ENCODE measurements at places on chromosomes 3 and 15. TPM values are rescaled to one million over a fixed set of nuclear protein-coding genes. Genes with fewer than 3 reads are reported as not detected.

Gene LDHAL6B
- total RNA-seq = not detected

Gene GPR176
- 1.8 TPM for total RNA-seq

Gene CLRN1
- not detected for total RNA-seq

Gene FILIP1L
- 110 TPM for total RNA-seq

Gene ERICH6
- not detected for total RNA-seq

Gene TUSC7
- not detected for total RNA-seq

Gene GXYLT2
- 47.0 TPM for total RNA-seq

Gene GPR171
- 0.99 TPM for total RNA-seq

- no peaks in the 10 kb centered on the region for H3K36me3 ChIP-seq
- peaks cover 17% of the 10 kb centered on the region for H3K4me1 ChIP-seq
- no peak overlapping the region for H3K4me3 ChIP-seq
- no peaks in the 10 kb centered on the region for H3K27me3 ChIP-seq
These were observed 46.7 kb downstream of the AMOTL2 start for GRCh38 chr3:134327594-134327975.

DNA sequence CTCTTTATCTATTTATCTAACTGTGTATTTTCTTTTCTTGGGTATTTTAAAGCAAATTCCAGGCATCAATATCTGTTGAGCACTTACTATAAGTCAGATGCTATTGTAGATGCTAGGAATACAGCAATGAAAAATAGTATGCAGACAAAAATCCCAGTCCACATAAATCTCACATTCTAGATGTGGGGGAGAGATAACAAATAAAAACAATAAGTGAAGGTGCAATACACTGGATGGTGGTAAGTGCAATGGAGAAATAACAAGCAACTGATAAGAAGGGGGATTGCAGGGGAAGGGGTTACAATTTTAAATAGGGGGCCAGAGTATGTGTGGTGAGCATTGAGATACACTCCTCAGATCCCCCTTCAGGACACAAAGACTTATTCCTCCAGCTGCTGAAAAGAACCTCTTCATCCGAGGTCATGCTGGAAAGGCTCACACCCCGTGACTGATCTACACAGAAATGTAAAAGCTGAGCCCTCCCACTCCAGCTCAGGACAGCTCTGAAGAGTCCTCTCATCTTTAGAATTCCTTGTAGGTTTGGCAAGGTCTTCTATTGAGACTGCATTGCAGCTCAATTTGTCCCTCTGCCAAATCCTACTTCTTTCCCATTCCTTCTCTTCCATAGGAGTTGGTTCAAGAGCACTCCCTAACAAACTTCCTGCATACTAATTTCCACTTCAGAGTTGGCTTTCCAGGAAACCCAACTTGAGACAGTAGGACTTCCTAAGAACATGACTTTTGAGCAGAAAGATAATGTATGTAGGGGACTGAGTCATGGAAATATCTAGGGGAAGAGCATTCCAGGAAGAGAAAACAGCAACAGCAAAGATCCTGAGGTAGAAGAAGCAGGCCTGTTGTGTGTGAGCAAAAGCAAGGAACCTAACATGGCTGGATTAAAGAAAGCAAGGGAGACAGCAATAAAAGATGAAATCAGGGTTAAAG, 8.1 kb upstream of the SCG3 start:
- H3K36me3 ChIP-seq = no peaks in the 10 kb centered on the region
- H3K27me3 ChIP-seq = no peaks in the 10 kb centered on the region
- H3K4me1 ChIP-seq = no peaks in the 10 kb centered on the region
- H3K4me3 ChIP-seq = no peak overlapping the region
- DNase-seq = no peak

DNA sequence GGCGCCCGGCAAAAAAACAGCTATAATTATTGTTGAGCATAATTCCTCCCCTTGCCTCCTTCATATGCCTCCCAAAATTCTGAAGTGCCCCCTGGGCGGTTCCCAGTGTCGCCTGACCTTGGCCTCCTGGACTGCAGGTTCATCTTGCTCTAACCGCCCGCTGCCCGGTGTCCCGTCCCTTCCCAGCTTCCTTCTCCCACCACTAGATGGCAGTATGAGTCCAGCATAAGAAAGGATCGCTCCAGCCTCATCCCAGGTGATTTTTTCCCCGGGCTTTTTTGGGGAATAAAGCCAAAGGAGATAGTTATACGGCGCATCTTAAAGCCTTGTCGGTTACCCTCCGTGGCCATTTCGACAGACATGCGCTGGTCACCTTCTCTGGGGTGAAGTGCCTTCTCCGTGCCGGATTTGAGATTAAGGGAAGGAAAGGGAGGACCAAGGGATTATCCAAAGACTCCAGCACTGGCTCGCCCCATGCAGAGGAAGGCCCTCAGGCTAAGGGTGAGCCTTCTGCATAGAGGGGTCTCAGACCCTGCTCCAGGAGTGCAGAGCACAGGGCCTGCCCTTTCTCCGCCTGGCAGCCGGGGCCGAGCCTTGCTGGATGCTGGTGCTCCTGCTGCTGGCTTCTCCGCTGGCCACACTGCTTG, 45.8 kb upstream of the TRA2B start:
- no peaks in the 10 kb centered on the region for H3K36me3 ChIP-seq
- no peaks in the 10 kb centered on the region for H3K27me3 ChIP-seq
- H3K4me3 ChIP-seq = no peak overlapping the region
- no peaks in the 10 kb centered on the region for H3K4me1 ChIP-seq
- peak; percentile 72 for DNase-seq

DNA sequence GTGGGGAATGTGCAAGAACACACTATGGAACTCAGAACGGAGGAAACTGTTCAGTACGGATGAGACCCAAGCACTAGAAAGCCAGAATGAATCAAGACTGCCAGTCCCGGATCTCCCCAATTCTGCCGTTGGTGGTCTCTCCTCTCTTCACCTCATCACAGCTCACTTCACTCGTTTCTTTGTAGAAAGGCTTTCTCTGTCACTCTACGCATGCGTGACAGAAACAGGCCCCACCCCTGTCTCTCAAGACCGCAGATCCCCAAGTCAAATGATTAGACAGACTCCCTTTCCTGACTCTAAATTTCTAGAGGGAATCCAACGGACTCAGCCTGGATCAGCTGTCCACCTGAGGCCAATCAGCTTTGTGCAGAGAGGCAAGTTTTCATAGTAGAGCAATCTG, 505.7 kb upstream of the ADAMTS9 start:
- no peak overlapping the region for H3K27ac ChIP-seq
- DNase-seq = no peak
- H3K36me3 ChIP-seq = no peaks in the 10 kb centered on the region
- no peaks in the 10 kb centered on the region for H3K27me3 ChIP-seq

DNA sequence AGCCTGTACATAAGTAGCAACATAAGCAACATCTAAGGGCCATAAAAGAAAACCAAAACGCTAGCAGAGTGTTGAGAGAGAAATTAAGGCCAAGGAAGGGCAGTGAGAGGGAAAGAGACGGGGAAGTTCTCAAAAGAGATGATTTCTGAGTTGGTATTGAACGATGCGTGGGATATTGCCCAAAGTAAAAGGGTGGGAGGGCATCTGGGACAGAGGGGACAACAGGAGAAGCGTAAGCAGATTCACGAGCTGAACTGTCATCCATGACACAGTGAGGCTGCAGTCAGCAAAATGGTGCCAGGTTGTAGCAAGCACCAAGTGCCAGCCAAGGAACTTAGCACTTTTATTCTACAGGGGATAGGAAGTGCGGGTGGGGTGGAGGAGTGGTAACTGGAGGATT, 11.8 kb downstream of the NCEH1 start:
- no peak overlapping the region for H3K27ac ChIP-seq
- H3K4me1 ChIP-seq = no peaks in the 10 kb centered on the region
- no peak overlapping the region for H3K4me3 ChIP-seq
- DNase-seq = no peak

GRCh38 chr3:134917631-134918030, 122.6 kb downstream of the EPHB1 start:
- no peaks in the 10 kb centered on the region for H3K36me3 ChIP-seq
- DNase-seq = no peak
- no peaks in the 10 kb centered on the region for H3K27me3 ChIP-seq
- H3K27ac ChIP-seq = no peak overlapping the region
- no peak overlapping the region for H3K4me3 ChIP-seq

DNA sequence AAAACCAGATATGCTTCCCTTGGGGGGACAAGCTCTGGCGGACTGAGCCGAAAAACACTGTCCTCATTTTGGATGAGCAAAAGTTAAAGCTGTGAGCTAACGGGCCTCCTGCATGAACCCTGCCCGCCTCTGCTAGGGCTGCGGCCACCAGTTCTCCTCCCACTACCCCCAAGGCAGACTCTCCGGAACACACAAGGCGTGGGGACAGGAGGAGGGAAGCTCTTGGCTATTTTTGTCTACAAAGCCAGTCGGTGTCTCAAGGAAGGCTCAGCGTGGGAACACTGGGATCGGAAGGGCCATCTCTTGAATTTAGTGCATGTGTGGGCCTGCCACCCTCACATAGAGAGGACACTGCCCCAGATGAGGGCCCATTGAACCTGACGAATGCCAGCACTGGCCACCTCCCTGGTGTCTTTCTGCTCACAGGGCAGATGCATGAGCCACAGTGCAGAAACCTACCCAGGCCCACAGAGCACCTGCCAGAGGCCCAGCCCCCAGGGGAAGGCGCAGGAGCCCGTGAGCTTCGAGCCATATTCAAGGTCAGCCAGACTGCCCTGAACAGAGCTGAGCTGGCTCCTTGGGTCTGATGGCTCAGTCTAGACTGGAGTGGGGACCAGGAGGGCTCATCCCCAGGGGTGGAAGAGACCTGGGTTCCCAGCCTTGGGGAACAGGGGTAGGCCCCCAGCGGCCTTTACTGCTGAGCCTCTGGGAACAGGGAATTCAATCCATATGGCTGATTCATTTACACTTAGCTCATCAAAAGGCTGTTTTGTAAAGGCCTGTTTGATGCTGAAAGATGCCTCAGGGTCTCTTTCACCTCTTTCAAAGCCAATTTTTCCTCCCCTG, 38.3 kb downstream of the HCN4 start:
- no peak for DNase-seq
- no peaks in the 10 kb centered on the region for H3K27me3 ChIP-seq
- H3K4me3 ChIP-seq = no peak overlapping the region
- H3K36me3 ChIP-seq = no peaks in the 10 kb centered on the region
- H3K27ac ChIP-seq = no peak overlapping the region

GRCh38 chr3:168061332-168061996, 34.3 kb downstream of the GOLIM4 start:
- H3K36me3 ChIP-seq = no peaks in the 10 kb centered on the region
- H3K4me1 ChIP-seq = peaks cover 3% of the 10 kb centered on the region
- H3K27me3 ChIP-seq = no peaks in the 10 kb centered on the region
- no peak overlapping the region for H3K27ac ChIP-seq
- no peak for DNase-seq

GRCh38 chr3:138263104-138263503, 66.5 kb downstream of the NME9 start:
- DNase-seq = no peak
- no peaks in the 10 kb centered on the region for H3K36me3 ChIP-seq
- no peaks in the 10 kb centered on the region for H3K27me3 ChIP-seq
- no peak overlapping the region for H3K4me3 ChIP-seq
- no peak overlapping the region for H3K27ac ChIP-seq

- no peaks in the 10 kb centered on the region for H3K36me3 ChIP-seq
- no peaks in the 10 kb centered on the region for H3K27me3 ChIP-seq
- H3K27ac ChIP-seq = peak overlapping the region; percentile 72
- peaks cover 2% of the 10 kb centered on the region for H3K4me1 ChIP-seq
These were observed 737 bp upstream of the ITPR1 start for GRCh38 chr3:4492208-4493013.

DNA sequence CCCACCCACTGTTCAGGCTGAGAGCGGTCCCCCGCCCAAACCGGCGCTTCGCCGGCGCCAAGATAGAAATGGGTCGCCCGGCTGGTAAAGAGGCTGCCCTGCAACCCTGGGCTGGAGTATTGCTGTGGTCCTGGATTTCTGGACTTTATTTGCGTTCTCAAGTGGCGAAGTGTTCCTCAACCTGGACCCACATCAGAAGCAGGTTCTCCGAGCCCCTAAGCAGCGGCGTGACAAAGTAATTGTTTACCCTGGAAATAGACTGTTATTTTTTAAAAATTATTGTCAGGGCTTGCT, 481 bp upstream of the DYNC1LI1 start:
- H3K27me3 ChIP-seq = no peaks in the 10 kb centered on the region
- H3K4me1 ChIP-seq = peaks cover 7% of the 10 kb centered on the region
- DNase-seq = no peak
- peak overlapping the region; percentile 71 for H3K4me3 ChIP-seq
- no peaks in the 10 kb centered on the region for H3K36me3 ChIP-seq

DNA sequence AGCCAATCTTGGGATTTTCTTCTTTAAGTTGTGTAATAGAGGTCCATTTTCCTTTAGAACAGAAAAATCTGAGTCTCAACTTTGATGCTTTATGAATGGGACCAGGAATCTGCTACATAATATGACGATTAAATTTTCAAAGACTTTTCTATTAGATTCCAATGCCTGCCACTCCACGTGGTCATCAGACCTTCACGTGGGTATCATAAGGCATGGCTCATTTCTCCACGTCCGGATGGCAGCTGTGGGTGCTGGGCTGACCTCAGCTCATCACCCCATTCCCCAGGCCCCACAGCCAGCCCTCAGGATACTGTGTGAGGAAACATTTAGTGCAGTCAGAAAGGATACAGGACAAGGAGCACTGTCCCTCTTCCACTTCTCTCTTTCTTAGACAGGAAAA, 159.7 kb downstream of the SEMA6D start:
- H3K36me3 ChIP-seq = no peaks in the 10 kb centered on the region
- no peaks in the 10 kb centered on the region for H3K4me1 ChIP-seq
- H3K4me3 ChIP-seq = no peak overlapping the region
- H3K27ac ChIP-seq = no peak overlapping the region

- no peaks in the 10 kb centered on the region for H3K4me1 ChIP-seq
- H3K27me3 ChIP-seq = no peaks in the 10 kb centered on the region
- H3K4me3 ChIP-seq = no peak overlapping the region
These were observed 68.7 kb upstream of the BLM start for GRCh38 chr15:90648137-90649070.

GRCh38 chr15:76905013-76905839, at the start of gene SCAPER:
SCAPER (minus strand) TSS chr15:76905340; CDS start chr15:76883817, 21,523 bp downstream.
- peak within 1 kb of the TSS; percentile 90 for H3K27ac ChIP-seq
- no peaks in the 10 kb centered on the region for H3K27me3 ChIP-seq
- peak; percentile 95 for DNase-seq
- peak within 1 kb of the TSS; percentile 75 for H3K4me3 ChIP-seq
- H3K36me3 ChIP-seq = no peaks in the 10 kb centered on the region

GRCh38 chr15:73153447-73153846, 101.2 kb downstream of the NEO1 start:
- DNase-seq = no peak
- H3K4me1 ChIP-seq = no peaks in the 10 kb centered on the region
- no peak overlapping the region for H3K4me3 ChIP-seq
- H3K27ac ChIP-seq = no peak overlapping the region

DNA sequence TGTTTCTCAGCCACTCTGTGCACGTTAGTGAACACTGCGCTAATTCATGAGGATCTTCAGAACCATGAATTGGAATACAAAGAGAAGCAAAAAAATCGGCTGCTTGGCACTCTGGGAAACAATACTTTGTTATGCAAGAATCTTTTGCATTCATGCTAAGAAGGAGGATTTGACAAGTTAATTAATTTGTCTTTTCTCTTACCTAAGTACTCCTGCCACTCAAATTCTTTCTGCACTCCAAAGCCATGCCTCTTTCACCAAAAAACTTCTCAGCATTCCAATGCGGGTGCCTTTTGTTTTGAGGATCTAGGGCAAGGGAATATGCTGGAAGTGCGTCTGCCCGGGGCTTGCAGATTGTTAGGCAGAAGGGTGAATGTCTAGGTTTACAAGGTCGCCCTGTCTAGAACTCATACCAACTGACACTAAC, 11.3 kb upstream of the KAT2B start:
- H3K4me3 ChIP-seq = no peak overlapping the region
- no peaks in the 10 kb centered on the region for H3K27me3 ChIP-seq
- H3K36me3 ChIP-seq = no peaks in the 10 kb centered on the region
- H3K4me1 ChIP-seq = peaks cover 2% of the 10 kb centered on the region

All from ovary (tissue), 10 donors.